ENCODE measurements at places on chromosomes 12 and 14.

GRCh38 chr12:64181430-64182291, 40.4 kb downstream of the KICS2 start:
- peak; percentile 99 for DNase-seq

GRCh38 chr14:20679907-20680306, 4.5 kb upstream of the RNASE4 start:
- DNase-seq = peak; percentile 43

DNA sequence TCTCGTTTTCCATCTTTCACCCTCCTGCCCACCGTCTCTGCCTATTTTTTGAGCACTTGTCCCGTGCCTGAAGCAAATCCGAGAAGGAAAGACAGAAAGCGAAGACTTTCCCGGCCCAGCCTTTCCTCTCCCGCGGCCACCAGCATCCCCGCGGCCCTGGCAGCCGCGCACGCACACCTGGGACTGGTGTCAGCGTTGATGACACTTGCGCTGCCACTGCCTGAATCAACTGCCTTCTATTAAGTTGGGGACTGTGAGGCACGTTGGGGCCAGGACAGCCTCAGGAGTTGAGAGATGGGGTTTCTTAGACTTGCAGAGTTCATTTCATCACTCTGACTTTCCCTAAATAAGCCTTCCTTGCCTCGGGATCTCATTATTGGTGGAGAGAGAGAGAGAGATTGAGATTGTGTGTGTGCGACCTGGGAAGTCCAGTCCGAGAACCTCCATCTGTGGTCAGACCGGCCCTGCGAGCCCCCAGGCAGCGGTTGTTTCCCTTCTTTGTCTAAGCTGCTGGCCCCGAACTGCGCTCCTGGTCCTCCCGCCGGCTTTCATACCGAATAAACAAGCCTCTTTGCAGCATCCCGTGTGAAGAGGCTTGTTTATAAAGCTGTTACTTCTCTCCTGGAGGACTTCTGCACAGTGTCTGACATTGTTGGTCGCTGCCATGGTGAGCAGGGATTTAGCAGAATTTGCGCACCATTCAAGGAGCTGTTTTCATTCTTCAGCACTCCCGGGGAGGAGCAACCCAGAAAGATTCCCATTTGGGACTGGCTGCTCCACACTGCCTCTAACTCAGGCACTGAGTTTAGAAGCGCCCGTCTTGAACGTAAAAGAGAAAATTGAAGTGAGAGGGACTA, 1.5 kb downstream of the PDZRN4 start:
- DNase-seq = no peak

- peak; percentile 65 for DNase-seq
These were observed 83.7 kb downstream of the PTGER2 start for GRCh38 chr14:52397844-52398243.

- peak; percentile 70 for DNase-seq
These were observed 113.8 kb upstream of the FOXG1 start for GRCh38 chr14:28652782-28653181.

DNA sequence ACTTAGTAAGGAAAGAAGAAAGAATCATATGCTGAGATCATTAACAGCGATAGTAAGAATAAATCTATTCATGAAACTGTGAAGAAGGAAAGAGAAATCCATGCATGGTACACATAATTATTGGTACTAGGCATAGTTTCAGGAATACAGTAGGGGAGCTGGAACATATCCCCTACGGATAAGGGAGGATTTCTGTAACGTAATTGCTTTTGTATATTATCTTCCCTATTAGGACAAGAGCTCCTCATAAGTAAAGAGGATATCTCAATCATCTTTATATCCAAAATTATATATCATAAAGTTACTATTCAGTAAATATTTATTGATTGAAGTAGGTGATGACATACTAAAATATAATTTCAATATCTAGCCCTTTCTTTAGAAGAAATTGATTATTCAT, 22.9 kb downstream of the SYT1 start:
- no peak for DNase-seq

DNA sequence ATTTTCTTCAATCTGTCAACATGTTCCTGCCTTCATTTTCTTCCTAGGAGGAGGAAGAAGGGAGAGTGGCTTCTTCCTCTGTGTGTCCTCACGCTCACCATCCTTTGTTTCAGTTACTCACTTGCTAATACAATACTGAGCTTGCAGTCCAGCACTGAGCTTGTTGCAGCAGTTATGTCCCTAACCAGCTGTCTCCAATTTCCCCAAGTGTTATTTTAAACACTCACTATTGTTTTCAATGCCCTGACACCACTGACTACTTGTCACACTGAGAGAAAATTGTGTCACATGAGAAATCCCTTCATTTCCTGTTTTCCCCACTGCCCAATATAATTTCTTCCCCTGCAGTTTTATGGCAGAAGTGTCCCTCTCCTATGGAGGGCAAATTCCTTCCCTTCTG, 53.4 kb downstream of the HSD17B6 start:
- no peak for DNase-seq

All from cardiac fibroblast (primary cell).